ENCODE measurements at places on chromosomes 2 and 18. TPM values are rescaled to one million over a fixed set of nuclear protein-coding genes. Genes with fewer than 3 reads are reported as not detected.

Gene PROC
- total RNA-seq = not detected

DNA sequence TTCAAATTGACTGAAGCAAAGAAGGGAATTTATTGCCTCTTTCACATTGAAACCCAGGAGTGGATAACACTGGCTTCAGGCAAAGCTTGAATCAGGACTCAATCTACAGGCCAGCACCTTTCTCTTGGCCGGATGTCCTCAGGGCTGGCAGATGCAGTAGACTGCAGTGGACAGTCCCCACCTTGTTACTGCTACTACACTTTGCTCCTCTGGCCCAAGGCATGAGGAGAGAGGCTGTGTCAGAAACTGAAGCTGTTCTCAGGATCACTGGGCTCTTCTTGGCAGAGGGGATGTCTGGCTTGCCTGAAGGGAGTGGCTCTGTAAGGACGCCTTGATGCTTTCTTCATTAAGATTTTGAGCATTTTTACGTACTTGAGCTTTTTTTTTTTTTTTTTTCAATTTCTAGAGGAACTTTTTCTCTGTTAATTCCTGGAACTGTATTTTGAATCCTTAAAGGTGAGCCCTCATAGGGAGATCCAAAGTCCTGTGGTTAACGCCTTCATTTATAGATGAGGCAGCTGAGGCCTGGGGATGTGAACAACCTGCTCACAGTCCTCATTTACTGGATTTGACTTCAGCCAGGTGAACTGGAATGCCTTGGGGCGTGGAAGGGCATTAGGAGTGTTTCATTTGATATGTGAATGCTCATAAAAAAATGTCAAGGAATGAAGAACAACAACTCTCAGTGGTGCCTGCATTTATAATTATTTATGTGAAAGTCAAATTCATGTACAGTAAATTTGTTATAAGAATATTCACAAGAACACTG is 36.6 kb downstream of the CASP10 start:
- DNase-seq = no peak

DNA sequence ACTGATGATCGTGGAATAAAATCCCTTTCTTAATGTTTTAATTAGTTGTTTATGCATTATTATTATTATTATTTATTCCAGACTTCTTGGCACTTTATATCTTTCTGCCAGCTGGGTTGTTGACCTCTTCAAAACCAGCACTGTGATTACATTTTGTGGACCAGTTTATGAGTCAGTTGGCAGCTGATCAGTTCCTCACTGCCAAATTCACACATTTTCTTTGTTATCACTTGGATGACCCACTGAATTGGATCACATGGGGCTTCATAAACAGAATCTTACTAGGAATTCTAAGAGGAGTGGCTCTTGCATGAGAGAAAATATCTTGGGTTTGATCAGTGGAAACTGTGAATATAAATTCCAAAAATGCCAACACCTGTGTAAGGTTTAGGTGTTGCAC is 321.8 kb upstream of the SPRED2 start:
- no peak for DNase-seq

- DNase-seq = no peak
Observed at GRCh38 chr2:160909781-160910242, 250.4 kb upstream of the TANK start.

DNA sequence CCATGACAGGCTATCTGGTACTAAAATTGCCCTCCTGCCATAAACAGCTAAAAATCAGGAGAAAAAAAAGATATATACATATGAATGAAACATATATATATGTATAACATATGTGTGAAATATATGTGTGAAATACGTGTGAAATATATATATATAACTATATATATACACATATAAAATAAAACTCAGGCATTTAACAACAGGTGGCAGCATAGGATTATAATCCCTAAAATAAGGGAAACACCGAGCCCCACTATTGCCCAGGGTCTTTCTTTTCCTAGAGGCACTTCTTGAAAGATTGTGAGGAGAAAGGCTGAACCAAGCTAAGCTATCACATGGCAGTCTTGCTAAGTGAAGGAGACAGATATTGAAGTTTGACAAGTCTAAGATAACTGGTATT is 65.9 kb upstream of the CYTIP start:
- DNase-seq = no peak

Gene IL1RL2
- total RNA-seq = not detected

GRCh38 chr18:13613591-13614501 is 112.5 kb downstream of the FAM210A start:
- DNase-seq = peak; percentile 50

- no peak for DNase-seq
Observed at GRCh38 chr2:108918941-108919341, 70.1 kb downstream of the EDAR start.

- DNase-seq = no peak
Observed at GRCh38 chr2:226794751-226795171, 4.9 kb downstream of the IRS1 start.

DNA sequence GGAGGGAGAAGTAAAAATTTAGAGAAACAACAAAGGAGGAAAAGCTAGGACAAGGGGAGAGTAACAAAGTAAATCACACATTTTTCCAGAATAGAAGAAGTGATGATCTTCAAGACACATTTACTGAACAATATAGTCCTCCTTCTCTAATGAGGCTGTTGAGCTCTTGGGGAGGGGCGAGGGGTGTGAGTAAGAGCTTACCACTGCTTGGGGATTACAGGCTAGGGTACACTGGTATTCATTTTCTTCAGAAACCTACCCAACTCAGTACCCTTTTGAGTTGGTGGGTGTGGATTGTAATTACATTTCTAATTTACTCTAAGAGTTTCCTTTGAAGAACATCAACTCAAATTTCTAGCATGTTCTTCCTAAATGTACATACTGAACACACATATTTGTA is 157.7 kb upstream of the ZFP36L2 start:
- DNase-seq = no peak

Gene SCN2A
- total RNA-seq = 0.05 TPM

Gene BOLL
- total RNA-seq = not detected

DNA sequence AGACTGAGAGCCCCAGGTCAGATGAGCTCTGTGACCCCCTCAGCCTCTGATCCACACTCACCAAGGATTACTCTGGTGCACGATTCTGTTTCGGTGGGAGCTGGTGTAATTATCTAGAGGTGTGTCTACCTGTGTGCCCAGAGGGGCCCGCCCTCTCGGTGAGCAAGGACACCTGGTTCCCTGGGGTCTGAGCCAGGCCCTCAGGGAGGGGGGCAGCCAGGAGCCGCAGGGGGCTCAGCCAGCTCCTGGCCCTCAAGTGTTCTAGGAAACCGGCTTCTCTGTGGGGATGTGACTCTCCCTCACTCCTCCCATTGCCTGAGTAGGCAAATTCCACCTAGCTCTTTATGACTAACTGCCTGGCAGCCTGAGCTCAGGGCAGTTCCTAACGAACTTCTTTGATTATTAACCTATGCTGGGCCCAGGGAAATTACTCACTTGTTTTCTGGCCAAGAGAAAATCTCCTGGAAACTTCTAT is 17.4 kb downstream of the AGAP1 start:
- no peak for DNase-seq

Gene ANKRD62
- not detected for total RNA-seq

- DNase-seq = no peak
Observed at GRCh38 chr18:23532848-23533247, 29.5 kb downstream of the RMC1 start.

Gene NR4A2
- 1.9 TPM for total RNA-seq

Gene ANKRD29
- not detected for total RNA-seq

- no peak for DNase-seq
Observed at GRCh38 chr2:199042660-199043379, 414.9 kb downstream of the SATB2 start.

GRCh38 chr2:100427627-100428258 is 10.3 kb upstream of the CHST10 start:
- DNase-seq = peak; percentile 82

- DNase-seq = no peak
Observed at GRCh38 chr2:41496908-41497307, 550.9 kb upstream of the PKDCC start.

- DNase-seq = no peak
Observed at GRCh38 chr18:76562286-76563122, 67.5 kb upstream of the ZNF516 start.

- DNase-seq = no peak
Observed at GRCh38 chr2:200193331-200193730, 113.2 kb upstream of the SPATS2L start.

DNA sequence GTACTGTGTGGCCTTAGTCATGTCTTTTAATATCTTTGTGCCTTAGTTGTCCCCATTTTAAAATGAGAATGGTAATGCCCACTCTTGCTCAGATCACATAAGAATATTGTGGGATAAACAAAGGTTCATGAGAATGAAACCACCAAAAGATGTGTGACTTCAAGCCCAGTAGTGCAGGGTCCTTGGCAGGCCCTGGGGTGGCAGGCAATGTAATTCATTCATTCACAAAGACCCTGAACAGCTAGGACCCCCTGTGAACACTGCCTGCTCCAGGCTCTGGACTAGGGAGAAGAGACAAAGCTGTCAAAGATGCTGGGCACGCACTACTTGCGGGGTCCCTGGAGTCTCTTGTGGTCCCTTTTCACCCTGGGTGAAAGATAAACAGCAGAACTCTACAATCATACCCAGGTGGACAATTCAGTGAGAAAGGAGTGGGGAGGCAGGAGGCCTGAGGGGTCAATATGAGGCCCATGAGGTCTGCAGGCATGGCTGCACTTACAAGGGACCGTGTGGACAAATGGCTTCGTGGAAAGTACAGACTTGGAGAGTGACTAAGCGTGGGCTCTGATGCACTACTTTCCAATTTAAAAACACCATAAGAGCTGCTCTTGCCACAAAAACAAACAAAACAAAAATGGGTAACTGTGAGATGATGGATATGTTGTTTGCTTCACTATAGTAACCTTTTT is 136.1 kb downstream of the SMAD7 start:
- DNase-seq = no peak

GRCh38 chr18:68181956-68182355 is 533.0 kb downstream of the TMX3 start:
- DNase-seq = no peak

DNA sequence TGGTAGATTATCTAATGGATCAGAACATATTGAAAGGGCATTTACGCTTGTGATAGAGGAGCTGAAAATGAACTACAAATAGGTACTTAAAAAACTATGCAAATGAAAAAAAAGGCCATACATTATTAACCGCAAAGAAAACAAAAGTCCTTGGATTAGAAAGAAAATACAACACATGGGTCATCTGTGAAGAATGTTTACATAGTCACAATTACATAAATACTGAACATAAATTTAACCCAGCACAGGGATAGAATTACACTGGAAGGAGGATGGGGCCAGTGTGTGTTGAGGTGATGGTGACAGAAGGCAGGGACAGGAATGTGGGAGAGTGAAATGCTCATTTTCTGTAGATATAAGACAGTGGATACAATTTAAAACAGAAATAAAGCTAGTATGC is 6.6 kb downstream of the NTSR2 start:
- no peak for DNase-seq

DNA sequence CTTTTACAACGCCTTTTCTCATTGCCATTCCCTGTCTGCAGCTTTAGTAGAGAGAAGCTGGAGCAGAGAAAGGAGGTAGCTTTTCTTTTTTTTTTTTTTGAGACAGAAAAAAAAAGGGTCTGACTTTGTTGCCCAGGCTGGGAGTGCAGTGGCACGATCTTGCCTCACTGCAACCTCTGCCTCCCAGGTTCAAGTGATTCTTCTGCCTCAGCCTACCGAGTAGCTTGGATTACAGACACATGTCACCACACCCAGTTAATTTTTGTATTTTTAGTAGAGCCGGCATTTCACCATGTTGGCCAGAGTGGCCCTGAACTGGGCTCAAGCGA is 25.0 kb upstream of the ACSL3 start:
- no peak for DNase-seq

Gene CYTIP
- total RNA-seq = 222 TPM

DNA sequence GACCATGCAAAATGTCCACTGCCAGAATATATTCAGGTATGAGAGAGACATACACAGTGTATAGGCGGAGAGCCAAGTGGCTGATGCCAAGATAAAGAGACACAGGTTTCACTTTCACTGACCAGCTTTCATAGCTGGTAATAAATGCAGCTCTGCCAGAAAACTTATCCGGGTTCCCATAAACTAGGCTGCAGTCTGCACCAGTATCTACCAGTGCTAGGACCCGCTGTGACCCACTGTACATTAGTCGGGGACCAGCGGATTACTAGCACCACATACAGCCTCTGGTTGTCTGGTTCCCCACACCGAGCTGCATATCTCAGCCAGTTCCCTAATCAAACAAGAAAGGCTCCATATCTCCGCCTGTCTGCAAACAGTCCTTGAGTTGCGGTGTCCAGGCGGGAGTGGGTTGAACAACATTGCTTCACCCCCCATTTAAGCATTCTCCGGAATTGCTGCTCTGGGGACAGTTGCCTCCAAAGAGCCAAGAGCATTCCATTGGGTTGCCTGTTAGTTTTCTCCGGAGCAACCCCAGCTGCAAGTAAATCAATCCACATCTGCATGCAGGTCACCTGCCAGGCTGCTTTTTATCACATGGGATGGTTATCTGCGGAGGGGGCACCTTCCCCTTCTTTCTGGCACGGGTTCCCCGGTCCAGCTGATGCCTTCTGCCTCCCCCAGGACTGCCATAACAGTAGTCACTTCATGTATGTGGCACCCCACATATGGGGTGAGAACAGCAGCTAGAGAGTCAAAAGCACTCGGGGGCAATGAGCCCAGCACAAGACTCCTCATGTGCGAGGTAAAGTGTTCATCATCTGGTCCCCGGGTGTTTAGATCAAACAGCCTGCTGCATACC is 18.0 kb upstream of the KLHL23 start:
- no peak for DNase-seq

Gene FAM117B
- total RNA-seq = 17.1 TPM

DNA sequence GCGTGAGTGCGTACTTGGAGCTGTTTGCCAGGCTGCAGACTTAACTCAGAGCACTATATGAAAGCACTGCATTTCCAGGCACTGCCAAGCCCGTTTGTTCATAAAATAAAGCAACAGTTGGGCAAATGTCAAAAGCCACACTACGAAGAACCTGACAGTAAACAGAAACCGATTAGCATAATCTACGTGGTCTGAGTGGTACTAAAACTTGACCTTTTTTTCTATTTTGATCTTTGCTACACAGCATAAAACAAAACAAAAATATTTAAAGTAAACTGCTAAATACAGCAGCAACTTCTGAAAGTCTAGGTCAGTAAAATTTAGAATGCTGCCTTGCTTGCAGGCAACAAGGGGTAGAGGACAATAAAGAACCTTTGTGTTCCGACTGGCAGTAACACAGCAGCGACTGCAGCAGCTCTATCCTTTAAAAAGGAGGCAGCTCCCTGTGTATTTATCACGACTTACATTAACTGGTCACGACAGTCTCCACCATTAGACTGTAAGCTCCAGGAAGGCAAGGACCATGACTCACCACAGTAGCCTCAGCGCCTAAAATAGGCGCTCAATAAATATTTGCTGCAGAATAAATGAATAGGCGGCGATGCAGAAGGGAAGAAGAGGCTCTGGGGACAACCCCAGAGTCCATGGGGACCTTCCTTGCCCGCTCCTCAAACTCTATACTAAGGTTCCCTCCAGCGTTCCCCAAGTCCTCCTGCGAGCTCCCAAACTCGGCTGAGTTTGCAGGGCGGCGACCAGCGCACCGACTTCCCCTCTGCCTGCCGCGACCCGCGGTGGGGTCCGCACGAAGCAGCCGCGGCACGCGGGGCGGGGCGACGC is 902 bp downstream of the SS18 start:
- DNase-seq = peak; percentile 25

Gene POTEJ
- not detected for total RNA-seq

Gene SPTBN1
- total RNA-seq = 140 TPM

All from activated CD8-positive, alpha-beta T cell treated with anti-CD3 and anti-CD28 coated beads, Interleukin-2, amount 10 ng/mL, durations not matched to agents 7 days and 5 days (primary cell).